Foreskin fibroblast (primary cell): ENCODE measurements at places on chromosomes 11 and 22.

DNA sequence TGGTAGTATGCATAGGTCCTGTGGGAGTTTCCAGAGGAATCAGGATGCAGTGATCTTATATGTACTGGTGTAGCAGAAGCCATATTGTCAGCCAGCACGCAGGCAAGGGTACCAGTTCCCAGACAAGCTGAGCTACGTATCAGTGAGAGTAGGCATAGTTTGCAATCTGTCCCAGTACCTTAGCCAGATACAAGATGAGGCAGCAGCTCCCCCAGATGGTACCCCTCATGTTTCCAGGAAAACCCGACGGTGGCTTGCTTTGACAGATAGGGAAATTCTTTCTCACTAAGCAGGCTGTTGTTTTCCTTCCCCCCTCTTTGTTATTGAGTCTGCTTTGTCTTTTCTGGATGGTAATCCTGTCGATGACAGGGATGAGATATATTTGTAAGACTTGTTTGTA is 109.7 kb upstream of the RRM1 start:
- DNase-seq: no peak

- DNase-seq: peak; percentile 96
Observed at GRCh38 chr22:18031695-18032454, 7.5 kb upstream of the MICAL3 start.

GRCh38 chr22:36344106-36344827 is 43.5 kb downstream of the MYH9 start:
- no peak for DNase-seq

DNA sequence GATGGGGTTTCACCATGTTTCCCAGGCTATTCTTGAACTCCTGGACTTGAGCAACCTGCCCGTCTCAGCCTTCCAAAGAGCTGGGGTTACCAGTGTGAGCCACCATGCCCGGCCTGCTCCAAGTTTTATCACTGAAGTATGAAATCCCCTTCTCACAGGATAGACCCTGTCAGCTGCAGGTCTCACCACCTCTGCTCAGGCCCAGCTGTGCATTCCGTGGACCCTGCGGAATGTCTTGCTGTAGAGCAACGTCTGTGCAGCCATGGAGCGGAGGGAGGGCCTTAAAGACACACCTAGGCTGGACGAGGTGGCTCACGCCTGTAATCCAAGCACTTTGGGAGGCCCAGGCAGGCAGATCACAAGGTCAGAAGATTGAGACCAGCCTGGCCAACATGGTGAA is 625.4 kb downstream of the BRD1 start:
- DNase-seq: no peak

DNA sequence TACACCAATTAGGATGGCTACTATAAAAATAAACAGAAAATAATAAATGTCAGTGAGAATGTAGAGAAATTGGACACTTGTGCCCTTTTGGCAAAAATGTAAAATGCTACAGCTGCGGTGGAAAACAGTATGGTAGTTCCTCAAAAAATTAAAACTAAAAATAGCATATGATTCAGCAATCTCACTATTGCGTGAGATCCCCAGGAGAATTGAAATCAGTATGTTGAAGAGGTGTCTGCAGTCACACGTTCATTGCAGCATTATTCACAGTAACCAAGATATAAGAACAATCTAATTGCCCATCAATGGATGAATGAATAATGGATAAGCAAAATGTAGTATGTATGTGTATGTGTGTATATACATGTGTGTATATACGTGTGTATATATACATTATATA is 6.8 kb downstream of the OR52N2 start:
- DNase-seq: no peak

GRCh38 chr11:107731941-107732688 is 20.3 kb upstream of the SLN start:
- no peak for DNase-seq

DNA sequence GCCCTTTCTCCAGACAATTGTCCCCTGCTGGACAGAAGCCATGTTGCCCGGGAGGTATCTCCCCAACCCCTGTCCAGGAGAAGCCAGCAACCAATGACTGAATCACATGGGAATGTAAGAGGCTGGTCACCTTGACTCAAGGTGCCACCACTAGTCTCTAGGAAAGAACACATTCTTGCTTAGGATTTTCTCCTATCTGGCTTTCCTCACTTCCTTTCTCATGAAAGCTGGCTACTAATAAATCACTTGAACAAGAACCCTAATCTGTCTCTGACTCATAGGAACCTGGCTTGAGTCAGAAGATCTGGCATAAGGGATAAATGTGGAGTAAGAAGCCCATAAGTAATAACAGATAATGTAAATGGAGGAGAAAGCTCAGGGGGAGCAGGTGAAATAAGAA is 101.4 kb upstream of the C11orf87 start:
- peak; percentile 41 for DNase-seq

DNA sequence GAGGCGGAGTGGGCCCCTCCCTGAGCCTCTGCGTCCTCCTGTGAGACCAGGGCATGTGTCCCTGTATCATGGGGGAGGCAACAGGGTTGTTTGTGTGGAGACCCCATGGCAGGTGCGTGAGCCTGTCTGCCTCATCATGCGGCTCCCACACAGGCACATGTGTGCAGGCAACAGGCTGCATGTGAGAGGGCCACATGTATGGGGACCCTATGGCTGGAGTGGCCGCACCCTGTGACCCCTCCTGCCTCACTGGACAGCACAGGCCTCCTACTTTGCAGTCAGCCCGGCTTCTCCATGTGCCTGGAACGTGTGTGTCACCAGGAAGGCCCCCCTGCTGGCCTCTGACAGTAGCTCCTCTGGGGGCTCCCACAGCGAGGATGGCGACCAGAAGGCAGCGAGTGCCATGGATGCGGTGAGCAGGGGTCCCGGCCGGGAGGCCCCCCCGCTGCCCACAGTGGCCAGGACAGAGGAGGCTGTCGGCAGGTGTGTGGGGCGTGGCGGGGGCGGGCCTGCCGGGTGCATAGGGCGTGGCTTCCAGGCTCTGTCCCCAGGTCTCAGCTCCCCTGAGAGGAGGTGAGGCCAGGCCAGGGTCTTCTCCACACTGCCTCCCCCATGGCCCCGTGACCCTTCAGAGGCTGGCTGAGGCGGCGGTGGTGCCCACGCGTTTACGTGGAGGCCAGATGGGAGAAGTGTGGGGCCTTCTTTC is 34.1 kb downstream of the SBF1 start:
- DNase-seq: no peak

DNA sequence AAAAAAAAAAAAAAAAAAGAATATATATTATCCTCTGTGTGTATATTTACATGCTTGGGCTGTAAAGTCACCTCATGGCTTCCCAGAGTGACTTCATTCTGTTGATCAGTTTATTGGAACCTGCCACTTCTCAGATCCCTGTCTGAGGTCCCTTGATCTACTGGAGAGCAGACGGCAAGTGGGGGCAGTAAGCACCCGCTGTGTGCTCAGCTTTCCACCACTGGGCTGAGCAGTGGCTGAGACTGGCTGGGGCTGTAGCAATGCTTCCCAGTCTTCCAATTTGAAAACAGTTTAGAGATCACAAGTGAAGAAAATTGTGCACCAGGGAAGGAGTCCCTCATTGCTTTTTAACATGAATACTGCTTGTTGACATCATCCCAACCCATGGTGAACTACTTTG is 6.9 kb upstream of the RBM4B start:
- no peak for DNase-seq

GRCh38 chr22:16963189-16963945 is 44.7 kb downstream of the GAB4 start:
- no peak for DNase-seq

DNA sequence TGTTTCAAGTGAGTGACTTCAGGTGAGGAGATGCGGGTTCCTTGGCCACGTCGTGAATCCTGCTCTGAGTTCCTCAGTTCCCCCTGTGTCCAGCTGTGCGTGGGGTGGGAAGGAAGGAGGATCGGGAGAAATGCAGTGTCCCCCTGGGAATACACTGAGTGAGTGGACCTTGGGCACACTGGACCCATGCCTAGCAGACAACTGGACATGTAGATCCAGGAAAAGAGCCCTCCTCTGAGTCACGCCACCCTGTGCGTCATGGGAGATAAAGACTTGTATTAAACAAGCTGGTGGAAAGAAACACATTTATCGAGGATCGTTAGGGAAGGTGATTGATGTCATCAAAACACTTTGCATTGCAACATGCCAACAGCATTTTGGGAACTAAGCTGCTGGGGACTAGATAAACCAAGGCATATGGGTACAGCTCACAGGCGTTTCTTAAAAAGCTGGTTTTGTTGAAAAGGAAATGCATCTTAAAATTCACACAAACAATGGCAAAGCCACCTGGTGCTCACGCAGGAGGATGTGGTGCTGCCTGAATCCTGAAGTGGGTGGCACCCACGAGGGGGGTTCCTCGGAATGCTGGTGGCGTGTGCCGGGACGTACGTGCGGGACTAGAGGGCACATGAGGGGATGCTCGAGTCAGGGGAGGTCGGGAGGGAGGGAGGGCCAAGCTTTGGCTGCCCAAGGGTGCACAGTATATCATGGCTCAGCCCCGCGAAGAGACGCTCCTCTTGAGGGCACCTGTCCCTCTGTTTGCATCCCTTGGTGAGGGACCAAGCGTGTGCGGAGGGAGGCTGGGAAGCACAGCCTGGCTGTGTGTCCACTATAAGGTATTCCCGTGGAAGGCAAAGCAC is 303.5 kb downstream of the TBC1D22A start:
- DNase-seq: no peak

DNA sequence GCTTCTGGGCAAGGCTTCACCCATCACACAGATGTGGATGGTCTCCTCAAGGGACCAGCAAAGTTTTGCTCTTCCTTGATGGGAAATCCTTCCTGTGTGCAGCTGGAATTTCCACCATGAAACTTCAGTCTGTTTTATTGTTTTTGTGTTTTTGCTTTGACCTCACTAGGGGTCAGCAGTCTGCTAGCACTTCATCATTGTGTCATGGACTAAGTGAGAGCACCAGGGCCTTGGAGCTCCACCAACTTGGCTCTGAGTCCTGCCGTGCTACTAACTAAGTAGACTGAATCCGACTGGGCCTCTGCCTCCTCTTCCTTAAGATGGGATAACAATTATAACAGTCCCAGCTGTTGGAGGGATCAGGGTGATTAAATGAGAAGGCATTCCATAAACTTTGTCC is 305.8 kb upstream of the NCAM1 start:
- DNase-seq: peak; percentile 76

GRCh38 chr11:45457649-45458048 is 171.5 kb upstream of the SYT13 start:
- peak; percentile 73 for DNase-seq

- DNase-seq: no peak
Observed at GRCh38 chr11:17864478-17864941, 129.9 kb downstream of the KCNC1 start.

GRCh38 chr22:19555651-19556050 is 31.4 kb upstream of the CLDN5 start:
- no peak for DNase-seq

GRCh38 chr11:114129699-114130098 is 70.2 kb downstream of the ZBTB16 start:
- DNase-seq: no peak

- DNase-seq: no peak
Observed at GRCh38 chr11:60934124-60934789, 10.0 kb downstream of the TMEM132A start.

GRCh38 chr11:106011481-106011880 is 10.6 kb downstream of the MSANTD4 start:
- no peak for DNase-seq

GRCh38 chr22:40037320-40037719 is 42.6 kb downstream of the FAM83F start:
- DNase-seq: no peak

DNA sequence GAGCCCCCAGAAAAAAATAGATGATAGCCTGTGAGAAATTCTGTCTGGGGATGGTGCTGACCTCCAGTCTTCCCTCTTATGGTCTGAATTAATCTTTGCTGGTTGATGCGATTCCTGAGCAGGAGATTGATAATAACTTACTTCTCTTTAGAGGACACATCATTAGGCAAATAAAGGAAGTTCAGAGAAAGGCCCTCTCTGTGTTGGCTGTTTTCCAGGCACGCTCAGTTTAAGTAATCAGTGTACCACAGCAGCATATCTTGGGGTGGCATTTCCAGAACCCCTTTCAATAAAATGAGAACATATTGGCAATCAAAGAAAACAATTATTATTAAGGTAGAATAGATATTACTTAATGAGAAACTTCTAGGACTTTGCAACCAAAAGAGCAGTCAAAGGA is 1129.3 kb upstream of the RAG2 start:
- no peak for DNase-seq

DNA sequence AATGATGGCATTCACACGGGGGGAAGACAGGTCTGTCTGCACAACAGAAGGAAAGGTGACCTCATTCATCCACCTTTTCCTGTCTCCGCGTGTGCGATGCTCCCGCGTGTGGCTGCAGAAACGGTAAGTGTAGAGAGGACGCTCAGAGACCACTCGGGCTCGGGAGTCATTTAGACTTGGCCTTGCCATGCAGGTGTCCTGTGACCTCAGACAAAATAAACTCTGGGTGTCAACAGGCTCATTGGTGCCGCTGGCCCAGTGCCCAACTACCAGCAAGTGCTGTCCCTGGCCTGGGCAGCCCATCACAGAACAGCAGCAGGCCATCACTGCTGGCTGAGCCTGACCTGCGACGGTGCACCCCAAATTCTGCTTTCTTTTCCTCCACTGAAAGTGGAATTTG is 48.1 kb upstream of the ARFGAP3 start:
- no peak for DNase-seq

- peak; percentile 73 for DNase-seq
Observed at GRCh38 chr22:28443526-28443876, 236.1 kb downstream of the TTC28 start.

DNA sequence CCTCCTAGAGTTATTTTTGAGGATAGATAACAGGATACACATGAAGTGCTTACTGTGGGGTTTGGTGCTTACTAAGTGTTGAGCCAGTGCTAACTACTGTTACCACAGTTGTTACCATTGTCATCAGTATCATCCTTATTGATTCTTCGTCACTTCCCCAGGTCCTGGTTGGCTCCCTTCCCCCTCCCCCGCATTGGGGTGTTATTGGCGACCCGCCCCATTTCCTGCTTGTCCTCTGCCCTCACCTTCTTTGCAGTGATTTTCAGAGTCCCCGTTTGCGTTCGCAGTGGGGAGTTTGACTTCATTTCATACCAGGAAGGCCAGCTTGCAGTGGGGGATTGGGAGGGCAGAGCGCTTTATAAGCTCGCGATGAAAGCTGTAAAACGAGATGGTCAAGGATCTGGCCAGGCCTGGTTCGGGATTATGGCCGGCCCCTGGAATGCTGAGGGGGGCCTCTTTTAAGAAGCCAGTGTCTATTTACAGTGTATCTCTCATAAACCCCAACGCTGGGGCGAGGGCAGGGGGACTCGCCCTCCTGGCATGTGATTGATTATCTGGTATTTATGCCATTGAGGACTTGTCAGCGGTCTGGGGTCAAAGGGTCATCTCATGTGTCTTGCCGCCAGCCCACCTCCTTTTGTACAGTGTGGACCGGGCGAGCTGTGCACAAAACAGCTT is 84.6 kb upstream of the NNMT start:
- no peak for DNase-seq

DNA sequence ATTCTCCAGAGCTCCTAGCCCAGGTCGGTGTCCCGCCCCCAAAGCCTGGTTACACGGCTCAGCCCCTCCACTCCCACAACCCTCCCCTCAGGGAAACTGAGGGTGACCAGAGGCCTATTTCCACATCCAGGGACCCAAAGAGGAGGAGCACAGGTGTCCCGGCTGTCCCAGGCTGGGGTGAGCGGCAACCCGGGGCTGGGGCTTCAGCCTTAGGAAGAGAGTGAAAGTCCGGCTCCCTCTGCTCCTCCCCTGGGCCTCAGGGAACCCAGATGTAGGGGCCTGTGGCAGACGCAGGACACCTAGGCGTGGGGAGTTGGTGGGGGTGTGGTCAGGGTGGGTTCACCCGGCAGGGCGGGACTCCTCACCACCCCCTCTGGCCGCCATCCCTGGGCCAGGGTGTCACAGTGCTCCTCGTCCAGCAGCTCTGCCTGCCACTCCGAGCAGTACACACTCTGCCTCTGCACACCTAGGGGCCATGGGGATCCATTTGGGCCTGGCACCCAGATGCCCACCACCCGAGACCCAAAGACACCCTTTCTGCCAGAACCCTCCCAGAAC is 63.1 kb downstream of the ARFGAP3 start:
- no peak for DNase-seq
